LoVo (cell line): ENCODE measurements at places on chromosomes 13 and 19.

- DNase-seq: no peak
Measured at GRCh38 chr19:45477186-45477585, 9.4 kb downstream of the FOSB start.

GRCh38 chr13:33509642-33510229, 224.2 kb upstream of the STARD13 start:
- DNase-seq: no peak

- DNase-seq: no peak
Measured at GRCh38 chr19:531753-532560, at the start of gene CDC34. TSS of gene CDC34 (plus strand) at chr19:531760. CDS start at chr19:531932, 172 bp downstream.

GRCh38 chr13:25429466-25429865, 57.7 kb downstream of the ATP8A2 start:
- DNase-seq: no peak

DNA sequence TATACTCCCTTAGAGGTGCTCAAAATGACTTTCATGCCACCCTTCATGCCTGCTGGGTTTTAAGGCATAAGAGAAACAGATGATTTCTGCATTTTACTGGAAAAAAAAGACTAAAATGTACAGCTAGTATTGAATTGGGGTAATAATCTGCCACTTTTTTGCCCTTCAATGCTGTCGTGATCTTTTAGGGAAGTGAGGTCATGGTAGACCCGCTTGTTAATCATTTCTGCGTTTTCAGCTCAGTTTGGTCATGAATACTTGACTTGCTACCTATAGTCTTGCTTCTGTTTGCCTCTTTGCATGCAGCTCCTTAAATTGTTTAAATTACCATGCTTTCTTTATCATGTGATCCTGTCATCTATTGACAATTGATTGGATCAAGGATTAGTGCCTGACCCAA, 90.4 kb downstream of the PCCA start:
- no peak for DNase-seq

DNA sequence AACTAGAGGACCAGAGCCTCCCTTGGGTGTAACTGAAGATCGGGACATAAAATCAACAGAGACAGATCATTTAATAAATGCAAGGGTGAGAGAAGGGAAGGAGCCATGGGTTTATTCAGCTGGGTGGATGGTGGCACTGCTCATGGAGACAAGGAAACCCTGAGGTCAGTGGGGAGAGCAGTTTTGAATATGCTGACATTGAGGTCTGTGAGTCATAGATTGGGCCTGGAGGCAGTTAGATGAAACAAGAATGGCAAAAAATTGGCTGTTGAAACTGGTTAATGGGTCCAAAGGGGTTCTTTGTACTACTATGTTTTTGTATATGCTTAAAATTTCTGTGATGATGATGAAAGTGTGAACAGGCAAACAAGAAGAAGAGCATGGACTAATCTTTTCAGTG, 5.1 kb upstream of the GTF3A start:
- no peak for DNase-seq

GRCh38 chr13:75324413-75324940, 157.5 kb downstream of the TBC1D4 start:
- no peak for DNase-seq

DNA sequence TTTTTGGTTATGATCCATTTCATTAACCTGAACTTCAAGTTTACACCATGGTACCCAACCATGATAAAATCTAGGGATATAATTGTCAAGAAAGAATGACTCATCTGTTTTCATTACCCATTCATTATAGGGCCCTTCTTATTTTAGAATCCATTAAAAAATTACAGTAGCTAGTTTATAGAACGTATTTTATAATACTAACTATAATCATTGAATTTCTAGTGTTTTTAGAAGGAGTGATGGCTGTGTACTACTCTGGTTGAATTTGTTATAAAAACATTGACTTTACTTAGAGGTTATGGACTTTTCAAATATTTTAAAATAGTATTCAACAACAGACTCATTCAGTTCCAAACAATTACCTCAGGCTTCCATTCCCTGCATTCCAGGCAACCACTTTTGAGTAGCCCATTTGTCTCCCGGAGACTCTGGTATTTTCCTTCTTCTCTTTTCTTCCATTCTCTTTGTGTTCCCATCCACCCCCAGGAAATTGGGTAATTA, 71.9 kb upstream of the KLF12 start:
- no peak for DNase-seq

DNA sequence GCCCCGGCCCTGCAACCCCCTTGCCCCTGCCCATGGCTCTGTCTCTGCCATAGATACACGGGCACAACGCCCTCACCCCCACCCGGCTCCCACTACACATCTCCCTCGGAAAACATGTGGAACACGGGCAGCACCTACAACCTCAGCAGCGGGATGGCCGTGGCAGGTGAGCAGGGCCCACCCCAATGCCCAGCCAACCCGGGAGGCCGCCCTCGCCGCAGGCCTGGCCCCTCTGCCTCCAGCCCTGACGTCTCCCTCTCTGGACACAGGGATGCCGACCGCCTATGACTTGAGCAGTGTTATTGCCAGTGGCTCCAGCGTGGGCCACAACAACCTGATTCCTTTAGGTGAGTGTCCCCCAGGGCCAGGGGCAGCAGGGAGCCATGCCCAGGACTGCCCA, 7.7 kb downstream of the YIPF2 start:
- no peak for DNase-seq

DNA sequence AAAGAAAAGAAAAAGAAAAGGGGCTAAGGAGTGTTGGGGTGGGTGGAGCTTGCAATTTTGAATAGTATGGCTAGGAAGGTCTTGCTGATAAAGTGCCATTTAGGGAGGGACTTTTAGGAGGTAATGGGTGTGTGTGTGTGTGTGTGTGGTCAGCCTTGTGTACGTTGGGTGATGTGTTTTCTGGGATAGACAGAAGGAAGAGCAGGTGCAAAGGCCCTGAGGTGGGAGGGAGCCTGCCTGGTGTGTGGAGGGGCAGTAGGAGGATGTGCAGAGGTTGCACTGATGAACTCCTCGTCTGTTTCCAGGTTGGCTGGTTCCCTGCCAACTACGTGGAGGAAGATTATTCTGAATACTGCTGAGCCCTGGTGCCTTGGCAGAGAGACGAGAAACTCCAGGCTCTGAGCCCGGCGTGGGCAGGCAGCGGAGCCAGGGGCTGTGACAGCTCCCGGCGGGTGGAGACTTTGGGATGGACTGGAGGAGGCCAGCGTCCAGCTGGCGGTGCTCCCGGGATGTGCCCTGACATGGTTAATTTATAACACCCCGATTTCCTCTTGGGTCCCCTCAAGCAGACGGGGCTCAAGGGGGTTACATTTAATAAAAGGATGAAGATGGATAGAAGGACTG, 30.5 kb upstream of the ADGRE1 start:
- no peak for DNase-seq

DNA sequence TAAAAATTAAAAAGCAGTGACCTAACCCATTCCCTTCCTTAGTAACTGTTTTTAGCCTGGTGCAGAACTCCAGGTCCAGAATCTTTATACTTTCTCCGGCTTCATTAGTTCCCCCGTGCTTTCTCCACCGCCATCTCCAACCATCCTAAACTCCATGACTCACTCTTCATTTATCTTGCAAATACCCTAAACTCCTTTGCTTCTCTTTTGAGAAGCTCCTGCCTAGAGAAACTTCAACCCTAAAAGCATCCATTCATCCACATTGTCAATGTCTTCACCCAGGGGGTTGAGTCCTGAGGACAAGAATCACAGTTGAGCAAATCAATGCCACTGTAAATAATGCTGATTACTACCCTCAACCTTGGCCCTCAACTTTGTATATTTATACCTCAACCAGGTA, 17.1 kb upstream of the GARRE1 start:
- DNase-seq: no peak

- no peak for DNase-seq
Measured at GRCh38 chr13:71051573-71051972, 815.4 kb downstream of the DACH1 start.

DNA sequence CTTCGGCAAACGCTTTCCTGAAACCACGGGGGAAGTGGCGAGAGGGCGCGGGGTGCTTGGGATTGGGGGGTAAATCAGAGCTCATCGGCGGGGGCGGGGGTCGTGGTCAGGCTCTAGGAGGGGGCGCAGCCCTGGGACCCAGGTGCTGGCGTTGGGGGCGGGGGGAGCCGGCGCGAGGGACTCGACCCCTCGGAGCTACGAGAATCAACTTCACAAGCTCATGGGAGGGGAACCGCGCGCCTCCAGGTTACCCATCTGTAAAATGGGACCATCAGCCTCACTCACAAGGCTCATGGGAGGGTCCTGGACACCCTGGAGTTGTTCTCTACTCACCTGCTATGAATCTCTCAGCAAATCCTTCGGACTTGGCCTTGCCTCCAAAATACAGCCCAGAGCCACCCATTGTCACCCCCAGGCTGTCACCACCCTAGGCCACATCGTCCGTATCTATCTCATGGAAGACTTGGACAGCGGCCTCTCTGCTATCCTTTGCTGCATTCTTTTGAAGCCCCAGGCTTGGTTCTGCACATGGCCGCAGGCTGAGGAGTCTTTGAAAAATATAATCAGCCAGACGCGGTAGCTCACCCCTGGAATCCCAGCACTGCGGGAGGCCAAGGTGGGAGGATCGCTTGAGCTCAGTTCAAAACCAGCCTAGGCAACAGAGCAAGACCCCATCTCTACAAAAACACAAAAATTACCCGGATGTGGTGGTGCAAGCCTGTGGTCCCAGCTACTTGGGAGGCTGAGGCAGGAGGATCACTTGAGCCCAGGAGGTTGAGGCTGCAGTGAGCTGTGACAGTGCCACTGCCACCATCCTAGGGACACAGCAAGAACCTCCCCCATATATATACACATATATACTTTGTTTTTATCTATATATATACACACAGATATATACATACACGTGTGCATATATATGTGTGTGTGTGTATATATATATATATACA, 939 bp upstream of the RANBP3 start:
- DNase-seq: no peak

DNA sequence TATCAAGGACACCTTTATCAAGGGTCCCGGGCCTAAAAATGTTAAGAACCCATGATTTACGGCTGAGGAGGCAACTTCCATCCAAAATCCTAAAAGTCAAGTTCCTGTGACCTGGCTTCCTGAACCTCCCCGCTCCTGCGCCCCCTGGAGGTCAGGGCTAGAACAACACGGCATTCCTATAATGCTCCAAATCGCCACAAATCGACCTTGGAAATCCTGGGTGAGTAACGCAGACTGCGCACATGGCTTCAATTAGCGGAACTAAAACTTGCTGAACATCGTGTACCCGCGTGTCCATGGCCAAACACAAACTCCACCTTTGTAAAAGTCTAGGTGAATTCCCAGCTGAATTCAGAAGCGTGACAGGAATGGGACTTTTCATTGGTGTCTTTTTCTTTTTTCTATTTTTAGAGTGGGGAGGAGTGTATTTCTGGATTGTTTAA, 4.3 kb upstream of the C5AR1 start:
- DNase-seq: peak; percentile 72

- no peak for DNase-seq
Measured at GRCh38 chr19:2616741-2617392, 85.6 kb downstream of the GNG7 start.

- no peak for DNase-seq
Measured at GRCh38 chr13:27321468-27322431, 51.1 kb downstream of the RASL11A start.

- DNase-seq: no peak
Measured at GRCh38 chr13:99425485-99426341, 75.6 kb upstream of the TM9SF2 start.

DNA sequence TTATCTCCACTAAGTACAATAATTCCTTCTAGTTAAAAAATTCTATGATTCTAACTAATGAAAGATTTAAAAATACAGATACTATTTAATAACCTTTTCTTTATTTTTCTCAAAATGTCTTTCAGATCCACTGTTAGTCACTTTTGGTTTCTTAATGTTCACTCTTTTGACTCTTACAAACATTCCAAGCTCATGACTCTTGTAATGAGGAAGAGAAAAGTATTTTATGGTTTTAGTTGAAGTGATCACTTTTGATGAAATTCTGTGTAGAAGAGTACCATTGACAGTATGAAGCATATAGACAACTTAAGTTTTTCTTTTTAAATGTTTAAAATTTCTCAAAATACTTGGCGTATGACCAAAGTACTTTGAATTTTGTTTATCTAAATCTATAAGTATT, 27.8 kb downstream of the COG3 start:
- DNase-seq: no peak

GRCh38 chr13:50712456-50712855, 131.0 kb downstream of the DLEU7 start:
- no peak for DNase-seq

- DNase-seq: no peak
Measured at GRCh38 chr13:113526466-113527220, 36.1 kb upstream of the DCUN1D2 start.

DNA sequence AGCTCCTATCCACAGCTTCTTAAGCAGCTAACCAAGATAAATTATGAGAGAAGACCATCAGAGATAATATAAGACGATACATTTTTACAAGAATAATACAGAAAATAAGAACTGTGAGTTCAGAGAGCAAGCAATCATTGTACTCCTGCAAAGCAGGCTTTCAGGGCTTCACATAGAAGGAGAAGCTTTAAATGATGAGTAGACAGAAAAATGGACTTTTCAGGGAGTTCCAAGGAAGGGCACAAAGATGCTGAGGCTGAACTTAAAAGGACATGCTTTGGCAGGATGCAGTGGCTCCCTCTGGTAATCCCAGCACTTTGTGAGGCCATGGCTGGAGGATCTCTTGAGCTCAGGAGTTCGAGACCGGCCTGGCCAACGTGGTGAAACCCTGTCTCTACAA, 159.5 kb downstream of the POU4F1 start:
- no peak for DNase-seq

DNA sequence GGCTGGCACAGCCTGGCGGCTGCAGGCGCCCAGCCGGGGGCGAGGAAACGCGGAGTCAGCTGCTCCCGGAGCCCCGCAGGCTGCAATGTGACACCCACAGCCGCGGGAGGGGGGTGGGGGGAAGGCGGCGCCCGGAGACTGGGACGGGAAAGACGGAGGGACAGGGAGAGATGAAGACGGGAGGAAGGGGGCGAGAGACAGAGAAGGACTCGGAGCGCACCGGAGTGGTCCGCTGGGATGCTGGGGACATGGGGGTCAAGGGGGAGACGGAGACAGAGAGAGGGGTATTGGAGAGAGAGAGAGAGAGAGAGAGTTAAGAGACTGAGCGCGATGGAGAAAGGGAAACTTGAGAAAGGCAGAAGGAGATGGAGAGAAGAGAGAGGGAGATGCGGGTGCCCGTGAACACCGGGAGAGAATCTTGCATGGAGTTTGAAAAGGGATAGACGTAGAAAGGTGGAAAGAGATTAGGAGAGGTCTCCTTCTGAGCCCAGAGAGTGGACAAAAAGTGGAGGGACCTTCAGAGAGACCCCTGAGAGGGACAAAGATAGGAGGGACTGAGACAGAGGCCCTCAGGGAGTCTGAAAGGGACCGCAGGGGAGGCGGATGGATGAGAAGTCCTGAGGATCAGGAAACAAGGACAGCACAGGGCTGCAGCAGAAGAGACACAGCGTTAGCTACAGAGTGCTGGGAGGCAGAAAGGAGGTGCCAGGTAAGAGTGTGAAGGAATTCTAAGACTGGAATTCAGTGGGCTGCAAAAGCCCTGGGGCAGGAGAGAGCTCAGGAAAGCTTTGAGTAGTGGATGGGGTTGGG, 1.0 kb downstream of the SCN1B start:
- DNase-seq: no peak

- DNase-seq: no peak
Measured at GRCh38 chr19:17026706-17027534, at the start of gene CPAMD8. TSS of gene CPAMD8 (minus strand) at chr19:17026810. CDS start at chr19:17026642, 168 bp downstream.
